T-helper 2 cell treated with Interferon-gamma antibody and Interleukin-4, amounts not matched to agents 5 μg/mL and 100 μg/mL, for 36 hours (primary cell): ENCODE measurements at places on chromosomes 7 and 10.

- no peak for DNase-seq
Measured at GRCh38 chr10:33600381-33600780, 265.9 kb upstream of the NRP1 start.

DNA sequence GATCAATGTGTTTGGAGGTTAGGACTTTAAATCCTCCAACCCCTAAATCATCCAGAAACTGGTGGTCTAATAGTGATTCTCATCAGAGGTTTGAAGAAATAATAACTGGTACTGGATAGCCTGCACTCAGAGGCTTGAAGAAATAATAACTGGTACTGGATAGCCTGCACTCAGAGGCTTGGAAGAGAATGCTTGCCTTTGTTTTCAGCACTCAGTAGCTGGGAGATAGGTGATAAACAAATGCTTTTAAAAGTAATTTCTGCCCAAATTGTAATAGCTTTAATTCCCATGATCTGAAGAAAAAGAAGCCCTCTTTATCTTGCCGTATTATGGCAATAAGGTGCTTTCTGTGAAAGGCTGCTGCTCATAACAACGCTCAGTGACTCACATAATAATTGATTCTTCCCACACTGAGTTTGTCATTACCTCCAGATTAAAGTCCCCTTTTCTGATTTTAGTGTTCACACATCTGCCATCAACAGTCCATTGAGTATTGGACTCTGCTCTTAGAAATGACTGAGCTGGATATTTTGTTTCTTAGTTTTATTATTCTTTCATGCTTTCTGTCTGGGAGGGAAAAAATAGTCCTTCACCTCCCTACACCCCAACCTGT is 112.3 kb upstream of the PHYHIPL start:
- no peak for DNase-seq

- DNase-seq: no peak
Measured at GRCh38 chr7:68813551-68814080, 784.7 kb upstream of the AUTS2 start.

DNA sequence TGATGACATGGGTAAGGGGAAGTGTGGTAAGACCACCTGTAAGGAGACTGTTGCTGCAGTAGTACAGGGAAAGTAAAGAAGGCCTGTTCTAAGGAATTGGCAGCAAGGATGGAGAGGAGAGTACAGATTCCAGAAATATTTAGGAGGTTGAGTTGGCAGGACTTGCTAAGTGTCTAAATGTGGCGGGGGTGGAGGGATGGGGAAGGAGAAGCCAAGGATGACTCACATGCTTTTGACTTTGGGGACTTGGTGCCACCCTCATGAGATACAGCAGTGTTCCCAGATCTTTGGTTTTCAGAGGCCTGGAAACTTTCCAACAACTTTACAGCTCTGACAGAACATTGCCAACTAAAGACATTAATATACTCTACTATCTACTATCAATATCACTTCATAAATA is 45.4 kb downstream of the CDK6 start:
- DNase-seq: no peak

DNA sequence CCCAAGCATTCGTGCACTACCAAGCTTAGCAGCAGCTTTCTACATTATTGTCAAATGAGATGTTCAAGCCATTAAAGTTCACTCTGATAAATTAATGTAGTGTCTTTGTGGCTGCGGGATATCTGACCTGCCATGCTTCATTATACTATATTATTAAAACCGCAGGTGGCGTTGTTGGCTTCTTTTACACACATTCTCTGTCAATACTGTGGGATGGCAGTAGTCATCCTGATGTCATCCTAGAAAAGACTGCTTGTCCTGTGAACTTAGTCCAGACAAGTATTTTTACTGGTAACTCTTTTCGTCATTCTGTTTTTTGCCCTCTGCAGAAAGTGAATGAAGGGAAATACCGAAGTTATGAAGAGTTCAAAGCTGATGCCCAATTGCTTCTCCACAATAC is 103.9 kb downstream of the ZMYND11 start:
- no peak for DNase-seq

GRCh38 chr10:70378122-70378521 is 4.3 kb downstream of the LRRC20 start:
- DNase-seq: no peak

DNA sequence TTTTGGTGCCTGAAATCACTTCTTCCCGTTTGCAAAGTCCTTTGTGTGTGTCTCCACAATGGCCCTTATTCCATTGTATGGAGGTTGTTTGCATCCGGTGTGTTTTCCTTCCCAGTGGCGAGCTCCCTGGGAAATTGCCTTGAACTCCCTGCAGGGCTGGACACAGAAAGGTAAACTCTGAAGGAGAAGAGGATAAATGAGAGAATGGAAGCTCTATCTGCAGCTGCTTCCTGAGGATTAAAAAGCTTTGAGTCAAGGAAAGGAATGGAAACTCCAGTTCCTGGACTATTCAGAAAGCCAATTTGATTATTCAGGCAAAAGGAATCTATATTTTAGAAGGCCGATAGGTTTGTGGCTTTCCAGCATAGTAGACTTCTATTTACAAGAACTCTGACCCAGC is 4.4 kb upstream of the GRK5 start:
- no peak for DNase-seq

DNA sequence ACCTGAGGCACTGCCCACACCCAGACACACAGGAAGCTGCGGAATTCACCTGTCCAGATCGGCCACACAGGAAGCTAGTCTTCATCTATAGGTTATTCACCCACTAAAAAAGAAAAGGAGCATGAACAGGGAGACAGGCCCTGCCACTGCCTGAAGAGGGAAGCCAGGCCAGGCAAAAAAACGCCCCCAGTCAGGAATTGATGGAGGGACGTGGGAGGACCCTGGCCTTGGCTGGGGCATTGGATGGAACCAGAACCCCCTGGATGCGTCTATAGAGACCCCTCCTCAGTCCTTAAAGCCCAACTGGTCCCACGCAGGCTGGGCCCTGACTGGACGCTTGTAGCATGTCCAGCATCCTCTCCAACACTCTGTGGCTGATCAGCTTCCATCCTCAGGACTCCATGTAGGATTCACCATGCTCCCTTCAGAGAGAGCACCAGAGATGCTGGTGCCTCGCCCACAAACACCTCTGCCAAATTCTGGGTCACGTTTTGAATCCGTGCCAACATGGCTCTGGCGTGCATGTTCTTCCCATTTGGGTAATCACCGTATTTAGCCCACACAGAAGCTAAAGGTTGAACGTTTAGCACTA is 259.3 kb upstream of the TCERG1L start:
- DNase-seq: no peak

DNA sequence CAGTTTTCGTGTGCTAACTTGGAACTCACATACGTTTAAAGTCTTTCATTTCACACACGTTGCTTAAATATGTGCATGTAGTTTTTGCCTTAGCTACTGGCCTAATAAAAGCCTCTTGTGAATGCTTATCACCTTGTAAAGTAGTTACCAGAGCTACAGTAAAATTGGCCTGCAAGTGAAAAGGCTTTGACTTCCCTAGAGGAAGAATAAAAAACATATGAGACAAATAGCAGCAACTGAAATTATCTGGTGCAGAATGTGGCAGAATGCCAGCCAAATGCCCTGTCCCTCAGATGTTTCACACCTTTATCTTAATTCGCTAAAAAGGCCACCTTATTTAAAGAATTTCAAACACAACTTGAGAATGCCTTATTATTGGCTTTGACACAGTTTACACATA is 28.1 kb upstream of the RPA3 start:
- no peak for DNase-seq

- no peak for DNase-seq
Measured at GRCh38 chr10:75097666-75098285, 13.7 kb upstream of the SAMD8 start.

- DNase-seq: no peak
Measured at GRCh38 chr7:47345857-47346298, 236.0 kb downstream of the TNS3 start.

DNA sequence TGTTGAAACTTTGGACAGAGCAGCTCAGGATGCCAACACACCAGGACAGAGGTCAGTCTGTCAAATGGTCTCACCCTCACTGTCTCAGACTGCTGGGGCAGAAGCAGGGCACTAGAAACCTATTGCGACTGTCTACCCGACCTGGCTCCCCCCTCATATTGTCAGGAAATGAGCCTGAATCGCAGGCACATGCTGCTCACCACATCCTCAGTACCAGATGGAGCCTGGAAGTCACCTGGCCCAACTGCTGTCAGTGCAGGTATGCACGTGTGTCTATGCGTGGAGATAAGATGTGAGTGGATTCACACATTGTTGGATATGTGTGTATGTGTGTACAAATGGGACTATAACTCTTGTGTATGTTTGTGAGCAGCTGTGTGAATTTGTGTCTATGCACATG is 3.2 kb upstream of the CDHR1 start:
- DNase-seq: no peak

- no peak for DNase-seq
Measured at GRCh38 chr10:79351332-79351731, 4.1 kb downstream of the PPIF start.

DNA sequence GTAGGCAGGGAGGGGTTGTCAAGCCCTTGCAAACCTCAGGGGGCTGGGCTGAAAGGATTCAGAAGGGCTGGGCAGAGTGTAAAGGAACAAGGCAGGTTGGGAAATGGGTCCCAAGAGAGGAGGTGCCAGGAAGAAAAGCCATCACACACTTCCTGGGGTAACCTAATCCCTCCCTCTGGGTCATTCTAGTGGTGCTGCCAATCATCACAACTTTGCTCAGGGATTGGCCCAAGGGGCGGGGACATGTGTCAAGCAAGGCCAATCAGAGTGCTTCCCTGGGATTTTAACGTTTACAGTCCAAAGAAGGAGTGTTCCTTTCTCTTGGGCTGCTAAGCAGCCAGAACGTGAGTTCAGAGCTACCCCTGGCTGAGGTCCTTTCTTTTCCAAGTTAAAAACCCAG is 57.1 kb upstream of the NPTX2 start:
- DNase-seq: no peak

DNA sequence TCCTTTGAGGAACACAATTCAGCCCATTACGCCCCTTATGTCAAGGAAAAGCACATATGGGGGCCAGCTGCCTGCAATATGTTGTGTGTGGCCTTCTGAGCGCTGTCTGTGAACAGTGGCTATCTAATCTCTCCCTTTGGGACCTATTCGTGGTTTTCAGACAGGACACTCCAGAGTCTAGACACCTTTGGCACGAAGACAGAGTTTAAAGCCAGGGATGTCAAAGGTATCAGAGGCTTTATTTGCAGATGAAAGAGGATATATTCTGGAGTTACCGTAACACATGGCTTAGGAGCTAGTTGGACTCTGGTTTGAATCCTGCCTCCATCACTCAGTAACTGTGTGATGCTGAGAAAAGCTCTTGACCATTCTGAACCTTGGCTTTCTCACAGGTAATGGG is 14.8 kb upstream of the EEPD1 start:
- DNase-seq: no peak

DNA sequence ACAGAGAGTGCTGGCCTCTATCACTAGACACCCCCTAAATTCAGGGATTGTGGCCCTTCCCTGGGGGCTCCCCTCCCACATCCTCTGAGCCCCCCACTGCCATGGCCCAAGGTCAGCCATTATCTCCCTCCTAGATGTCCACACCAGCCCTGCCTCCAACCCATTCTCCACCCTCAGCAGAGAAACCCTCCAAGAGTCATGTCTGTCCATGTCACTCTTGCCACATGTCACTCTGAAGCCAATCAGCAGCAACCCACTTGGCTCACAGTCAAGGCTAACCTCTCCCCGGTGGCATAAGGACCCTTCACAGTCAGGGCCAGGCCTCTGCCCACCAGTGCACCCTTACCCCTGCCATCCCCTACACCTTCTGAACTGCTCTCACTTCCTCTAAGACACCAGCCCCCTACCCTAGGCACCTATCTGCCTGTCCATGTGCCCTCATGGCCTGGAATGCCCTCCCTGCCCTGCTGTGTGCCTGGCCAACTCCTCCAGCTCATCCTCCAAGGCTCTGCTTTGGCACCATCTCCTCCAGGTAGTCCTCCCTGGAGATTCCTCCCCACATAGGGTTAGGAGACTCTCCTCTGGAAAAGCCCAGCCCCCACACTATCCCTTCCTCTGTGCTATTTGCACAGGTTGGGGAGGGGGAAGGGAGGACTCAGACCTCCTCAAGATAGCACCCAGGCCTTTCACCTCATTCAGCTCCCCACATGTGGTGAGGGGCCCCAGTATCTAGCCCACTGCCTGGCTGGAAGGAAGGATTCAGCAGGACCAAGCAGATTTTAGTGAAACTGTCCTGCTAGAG is 83.7 kb downstream of the GRID1 start:
- DNase-seq: no peak

GRCh38 chr7:36016648-36017047 is 136.4 kb upstream of the EEPD1 start:
- no peak for DNase-seq

DNA sequence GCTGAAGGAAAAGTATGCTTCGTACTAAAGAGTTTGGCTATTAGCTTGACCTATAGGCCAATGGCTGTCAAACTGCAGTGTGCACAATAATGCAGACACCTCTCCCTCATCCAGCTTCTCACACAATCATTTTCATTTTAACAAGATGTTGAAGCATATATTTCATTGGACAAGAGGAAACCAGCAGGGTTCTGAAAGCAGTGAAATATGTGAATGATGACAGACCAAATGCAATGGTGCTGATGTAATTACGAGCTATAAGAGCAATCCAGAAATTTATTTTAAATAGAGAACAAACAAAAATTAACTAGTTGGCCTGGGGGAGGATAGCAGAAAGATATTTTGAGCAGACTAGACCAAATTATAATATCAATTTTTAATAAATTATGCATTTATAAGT is 331.5 kb upstream of the AKR1E2 start:
- DNase-seq: no peak

DNA sequence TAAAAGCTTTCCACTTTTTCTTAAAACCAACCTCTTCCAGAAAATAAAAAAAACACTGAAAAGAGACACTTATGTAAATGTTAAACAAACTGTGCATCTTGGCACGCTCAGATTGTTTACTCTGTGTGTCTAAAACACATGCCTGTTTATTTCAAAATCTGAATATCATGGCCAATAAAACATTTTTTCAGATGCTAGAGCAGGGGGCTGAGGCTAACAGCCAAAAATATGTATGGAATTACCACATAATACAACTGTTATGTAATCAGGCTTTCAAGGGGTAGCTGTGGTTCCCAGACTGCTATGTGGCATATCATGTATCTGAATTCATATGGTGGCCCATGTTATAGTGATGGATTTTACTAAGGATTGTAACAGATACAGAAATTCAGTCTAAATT is 130.4 kb downstream of the HIBADH start:
- DNase-seq: no peak

- no peak for DNase-seq
Measured at GRCh38 chr7:29748286-29749099, 57.8 kb upstream of the WIPF3 start.
